ENCODE measurements at places on chromosomes 2 and 18.

DNA sequence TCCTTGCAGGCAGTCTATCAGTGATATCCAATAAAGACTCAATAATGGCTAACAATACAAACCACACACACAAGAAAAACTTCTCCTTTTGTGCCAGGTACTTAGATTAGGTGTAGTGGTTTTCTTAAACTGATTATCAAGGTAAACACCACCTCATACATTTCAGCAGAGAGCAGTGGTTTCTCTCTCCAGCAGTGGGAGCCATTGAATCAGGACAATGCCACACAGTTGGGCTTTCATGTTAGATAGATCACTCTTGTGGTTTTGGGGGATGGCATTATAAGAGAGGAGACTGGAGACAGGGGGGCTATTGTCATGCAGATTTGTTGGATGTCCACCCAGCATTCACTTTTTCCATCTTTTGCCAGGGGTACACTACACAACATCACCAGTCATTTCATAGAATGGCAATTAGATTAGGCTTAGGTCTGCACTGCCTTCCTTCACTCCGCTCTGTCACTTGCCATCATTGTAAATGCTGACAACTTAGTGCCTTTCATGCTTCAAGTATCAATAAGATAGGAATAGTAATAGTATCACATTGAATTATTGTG lies 13.6 kb upstream of the IRS1 start:
- DNase-seq, result no peak

- DNase-seq, result no peak
Observed at GRCh38 chr2:138640921-138641676, 139.1 kb downstream of the NXPH2 start.

GRCh38 chr2:195055996-195056395 lies 601.0 kb upstream of the SLC39A10 start:
- DNase-seq, result no peak

DNA sequence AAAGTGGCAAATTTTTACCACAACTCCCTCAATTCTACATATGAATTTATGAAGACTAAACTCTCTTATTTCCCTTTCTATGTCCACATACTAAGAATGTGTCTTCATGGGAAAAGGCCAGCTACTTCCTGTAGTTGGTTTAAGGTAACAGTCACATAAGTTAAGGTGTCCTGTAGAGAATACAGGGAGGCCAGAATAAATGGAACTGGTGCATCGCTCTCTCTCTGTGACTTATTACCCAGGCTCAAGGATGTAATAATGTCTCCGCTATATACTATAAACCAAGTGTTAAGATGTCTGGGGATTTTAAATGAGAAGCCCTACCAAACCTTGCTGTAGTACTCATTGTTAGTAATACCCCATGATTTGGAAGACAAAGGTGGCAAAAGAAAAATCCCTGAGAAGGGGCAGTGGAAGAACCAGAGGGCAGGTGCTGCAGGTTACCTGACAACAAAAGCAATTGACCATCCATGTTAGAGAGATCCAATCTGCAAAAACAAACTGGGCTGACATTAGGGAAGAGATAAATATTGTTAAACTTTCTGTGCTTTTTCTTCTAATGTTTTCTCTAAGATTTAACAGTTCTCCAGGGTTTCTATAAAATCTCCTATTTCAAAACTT lies 372.8 kb downstream of the TMX3 start:
- DNase-seq, result no peak

- no peak for DNase-seq
Observed at GRCh38 chr2:50065835-50066234, 911.5 kb upstream of the FSHR start.

- no peak for DNase-seq
Observed at GRCh38 chr2:3539836-3540235, 18.3 kb downstream of the RNASEH1 start.

GRCh38 chr2:19230626-19231025 lies 127.8 kb downstream of the OSR1 start:
- no peak for DNase-seq

- DNase-seq, result no peak
Observed at GRCh38 chr2:152950126-152950525, 231.7 kb downstream of the ARL6IP6 start.

DNA sequence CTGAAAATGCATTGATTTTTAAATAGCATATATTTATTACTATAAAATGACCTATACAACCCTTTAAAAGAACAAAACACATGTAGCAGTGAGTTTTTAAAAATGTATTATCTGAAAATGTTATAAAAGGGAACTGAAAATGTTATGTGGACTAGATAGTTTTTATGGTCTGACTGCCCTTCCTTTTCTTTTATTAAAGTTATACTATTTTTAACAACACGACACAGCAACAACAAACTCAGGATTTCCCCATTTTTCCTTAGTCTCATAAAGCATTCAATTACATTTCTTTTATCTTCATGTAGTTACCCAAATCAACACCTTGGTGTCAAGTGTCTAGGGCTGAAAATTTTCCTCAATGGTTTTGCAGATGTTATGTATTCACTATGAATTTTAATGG lies 132.8 kb upstream of the TMEFF2 start:
- DNase-seq, result no peak

DNA sequence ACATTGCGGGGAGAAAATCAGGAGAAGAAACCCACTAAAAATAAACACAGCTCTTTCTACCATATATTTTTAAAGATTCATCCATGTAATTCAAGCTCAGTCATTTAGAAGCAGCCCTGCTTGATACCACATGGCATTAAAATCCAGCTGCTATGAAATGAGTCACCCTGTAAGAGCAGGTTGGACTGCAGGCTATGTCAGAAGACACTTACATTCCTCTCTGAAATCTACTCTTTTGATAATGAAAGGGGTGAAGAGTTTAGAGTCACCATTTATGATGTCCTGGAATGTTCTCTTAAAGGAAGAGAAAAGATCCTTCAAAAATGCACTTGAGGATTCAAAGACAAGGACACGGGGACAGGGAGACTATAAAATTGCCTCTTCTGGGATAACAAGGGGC lies 100.6 kb upstream of the APCDD1 start:
- DNase-seq, result no peak

GRCh38 chr2:202169131-202169530 lies 69.3 kb downstream of the SUMO1 start:
- DNase-seq, result no peak

- DNase-seq, result no peak
Observed at GRCh38 chr2:236051806-236052205, 116.4 kb downstream of the GBX2 start.

GRCh38 chr2:220941683-220942082 lies 630.4 kb downstream of the EPHA4 start:
- DNase-seq, result no peak

GRCh38 chr2:86216575-86217555 lies 17.6 kb downstream of the MRPL35 start:
- DNase-seq, result no peak

DNA sequence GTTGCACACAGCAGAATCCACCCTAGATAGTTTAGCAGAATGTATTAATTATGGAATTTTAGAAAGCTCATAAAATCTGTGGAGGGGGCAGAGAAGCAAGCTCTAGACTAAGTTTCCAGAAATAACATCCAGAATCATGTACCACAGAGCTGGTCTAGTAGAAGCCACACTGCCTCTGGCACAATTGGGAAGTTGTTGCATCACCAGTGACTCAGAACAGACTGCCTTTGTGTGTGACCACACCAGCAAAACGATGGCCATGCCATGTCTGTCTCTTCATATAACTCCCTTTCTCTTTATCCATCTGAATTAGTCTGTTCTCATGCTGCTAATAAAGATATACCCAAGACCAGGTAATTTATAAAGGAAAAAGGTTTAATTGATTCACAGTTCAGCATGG lies 158.9 kb downstream of the CCDC148 start:
- no peak for DNase-seq

DNA sequence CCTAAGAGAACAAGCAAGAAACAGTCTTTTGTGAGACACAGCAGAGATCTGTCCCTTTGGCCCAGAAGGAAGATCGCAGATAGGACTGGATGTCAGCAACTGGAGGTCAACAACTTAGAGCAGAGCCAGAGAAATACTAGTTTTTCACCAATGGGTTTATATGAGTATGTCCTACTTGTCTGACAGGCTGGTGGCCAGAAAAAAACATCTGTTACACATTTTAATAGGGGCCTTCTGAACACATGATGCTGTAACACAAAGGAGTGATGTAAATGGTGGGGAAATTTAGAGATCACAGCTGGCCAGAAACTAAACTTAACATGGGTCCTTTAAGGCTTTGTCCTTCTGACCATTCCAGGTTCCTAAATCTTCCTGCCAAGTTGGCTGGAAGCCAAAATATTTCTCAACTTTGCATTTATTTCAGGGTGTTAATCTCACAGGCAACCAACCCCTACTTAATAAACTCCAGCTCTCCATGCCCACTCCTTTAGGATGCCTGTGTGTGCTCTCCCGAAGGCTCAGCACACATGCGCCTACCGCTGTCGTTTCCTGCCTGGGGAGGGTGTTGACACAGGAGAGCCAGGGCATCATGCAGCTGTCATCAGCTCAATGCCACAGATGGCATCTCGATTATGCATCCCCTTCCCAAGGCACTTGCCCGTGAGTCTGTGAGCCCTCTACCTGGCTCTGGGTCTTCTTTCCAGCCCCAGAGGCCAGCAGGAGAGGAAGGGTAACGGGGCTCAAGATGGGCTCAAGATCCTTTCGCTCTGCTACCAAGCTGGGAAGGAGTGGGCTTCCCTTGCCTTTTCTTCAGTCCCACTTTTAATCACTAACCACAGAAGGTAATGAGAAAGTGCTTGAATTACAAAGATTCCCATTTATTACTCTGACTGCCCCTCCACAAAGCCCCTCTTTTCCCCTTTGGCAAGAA lies 252.5 kb downstream of the ETAA1 start:
- DNase-seq, result no peak

DNA sequence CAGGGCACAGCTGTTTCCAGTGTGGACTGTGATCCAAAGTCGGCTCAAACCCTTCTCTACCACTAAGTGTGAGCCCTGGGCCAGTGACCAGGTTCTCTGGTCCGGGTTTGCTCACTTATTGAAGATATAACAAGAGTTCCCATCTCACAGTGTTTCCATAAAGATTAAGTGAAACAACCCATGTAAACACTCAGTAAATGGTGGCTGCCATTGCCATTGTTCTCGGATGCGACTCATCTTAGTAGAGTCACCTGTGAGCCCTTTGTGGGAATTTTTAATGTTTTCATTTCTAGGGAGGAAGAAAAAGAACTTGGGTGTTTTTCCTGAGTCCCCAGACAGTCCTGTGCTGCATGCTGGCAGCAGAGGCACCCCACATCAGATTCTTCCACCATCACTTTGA lies 53.4 kb downstream of the TPGS2 start:
- no peak for DNase-seq

GRCh38 chr2:235394278-235394828 lies 99.5 kb upstream of the AGAP1 start:
- DNase-seq, result no peak

DNA sequence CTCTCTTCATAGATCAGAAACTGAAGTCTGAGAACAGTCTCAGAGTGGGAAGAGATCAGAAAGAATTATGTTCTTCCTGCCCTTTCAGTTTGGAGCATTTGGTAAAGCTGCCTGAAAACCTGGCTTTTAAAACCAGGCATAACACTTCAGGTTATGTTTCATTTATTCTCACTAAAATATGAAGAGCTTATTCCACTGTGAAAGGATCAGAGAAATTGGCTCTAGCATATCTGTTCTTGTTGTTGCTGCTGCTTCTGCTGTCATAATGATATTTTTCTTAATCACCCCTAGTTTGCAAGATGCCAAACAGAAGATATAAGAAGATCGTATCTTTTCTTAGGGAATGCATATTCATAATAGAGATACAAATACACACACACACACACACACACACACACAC lies 476.9 kb downstream of the XIRP2 start:
- no peak for DNase-seq

GRCh38 chr2:199201539-199201938 lies 256.2 kb downstream of the SATB2 start:
- no peak for DNase-seq

GRCh38 chr2:36741188-36741837 lies 44.8 kb downstream of the VIT start:
- DNase-seq, result no peak
